ENCODE measurements at places on chromosomes 6 and 20. TPM values are rescaled to one million over a fixed set of nuclear protein-coding genes. Genes with fewer than 3 reads are reported as not detected.

Gene C4B
- 22.0 TPM for polyA plus RNA-seq

GRCh38 chr6:12844284-12845223 lies 128.0 kb downstream of the PHACTR1 start:
- DNase-seq, result peak; percentile 18

Gene HUS1B
- polyA plus RNA-seq, result not detected

DNA sequence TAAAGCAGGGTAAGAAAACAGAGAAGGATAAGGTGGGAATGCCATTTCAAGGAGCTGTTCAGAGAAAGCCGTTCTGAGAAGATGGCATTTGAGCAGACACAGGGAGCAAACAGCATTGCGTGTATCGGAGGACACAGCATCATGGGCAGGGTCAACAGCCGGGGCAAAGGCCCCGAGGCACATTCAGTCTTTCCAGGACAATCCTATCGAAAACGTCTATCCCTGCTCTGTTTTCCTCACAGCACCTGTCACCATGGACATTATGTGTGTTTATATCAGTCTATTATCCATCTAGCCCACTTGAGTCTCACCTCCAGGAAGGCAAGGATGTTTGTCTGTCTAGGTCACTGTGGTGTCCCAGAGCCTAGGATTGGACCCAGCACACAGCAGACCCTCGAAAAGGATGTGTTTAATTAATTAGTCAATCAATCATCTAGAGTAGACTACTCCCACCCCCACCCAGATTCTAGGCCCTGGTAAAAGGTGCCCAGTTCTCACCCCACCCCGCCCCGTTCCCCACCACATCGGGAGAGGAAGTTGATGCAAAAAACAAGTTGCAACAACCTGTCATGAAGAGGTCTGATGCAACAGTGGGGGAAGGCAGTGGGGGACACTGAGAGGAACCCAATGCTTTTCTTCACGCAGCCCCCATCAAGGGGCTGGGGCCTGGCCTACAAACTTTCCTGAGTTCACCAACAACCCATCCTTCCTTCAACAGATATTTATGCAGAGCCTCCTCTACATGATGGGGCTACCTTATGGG lies 66.6 kb downstream of the PREX1 start:
- DNase-seq, result no peak

DNA sequence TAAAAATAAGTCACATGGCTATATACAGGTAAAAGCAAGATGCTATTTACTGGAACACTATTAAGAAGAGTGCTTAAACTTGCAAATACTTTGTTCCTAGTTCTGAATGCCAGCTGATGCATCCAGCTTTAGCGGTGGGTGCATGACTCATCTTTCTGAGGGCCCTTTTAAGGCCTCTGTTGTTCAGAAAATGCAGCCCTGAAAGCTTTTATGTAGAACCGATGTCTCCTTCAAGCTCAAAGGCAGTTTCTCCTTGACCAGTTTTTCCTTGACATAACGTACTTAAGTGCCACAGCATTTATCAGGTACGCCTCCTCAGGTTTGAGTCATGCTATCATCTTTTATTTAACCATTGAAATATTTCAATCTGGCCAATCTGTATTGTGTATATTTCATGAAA lies 82.8 kb downstream of the MLIP start:
- DNase-seq, result peak; percentile 26

DNA sequence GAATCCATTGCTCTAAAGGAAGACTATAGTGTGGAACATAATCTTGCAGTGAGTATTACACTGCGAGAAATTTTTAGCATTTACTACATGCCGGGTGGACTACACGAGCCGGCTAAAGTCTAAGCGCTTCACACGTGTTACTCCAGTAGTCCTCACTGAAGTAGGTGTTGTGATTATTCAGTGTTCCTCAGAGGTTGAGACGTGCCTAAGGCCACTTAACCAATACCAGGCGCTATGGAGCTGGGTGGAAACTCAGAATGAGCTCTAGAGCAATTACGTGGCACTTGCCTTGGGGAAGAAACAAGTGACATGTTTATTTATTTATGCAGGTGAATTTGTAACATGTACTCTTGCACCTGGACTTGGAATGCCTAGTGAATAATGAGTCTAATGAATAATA lies 46.4 kb downstream of the SASH1 start:
- DNase-seq, result no peak

- DNase-seq, result peak; percentile 50
Observed at GRCh38 chr20:58112017-58112781, 116.3 kb downstream of the ANKRD60 start.

DNA sequence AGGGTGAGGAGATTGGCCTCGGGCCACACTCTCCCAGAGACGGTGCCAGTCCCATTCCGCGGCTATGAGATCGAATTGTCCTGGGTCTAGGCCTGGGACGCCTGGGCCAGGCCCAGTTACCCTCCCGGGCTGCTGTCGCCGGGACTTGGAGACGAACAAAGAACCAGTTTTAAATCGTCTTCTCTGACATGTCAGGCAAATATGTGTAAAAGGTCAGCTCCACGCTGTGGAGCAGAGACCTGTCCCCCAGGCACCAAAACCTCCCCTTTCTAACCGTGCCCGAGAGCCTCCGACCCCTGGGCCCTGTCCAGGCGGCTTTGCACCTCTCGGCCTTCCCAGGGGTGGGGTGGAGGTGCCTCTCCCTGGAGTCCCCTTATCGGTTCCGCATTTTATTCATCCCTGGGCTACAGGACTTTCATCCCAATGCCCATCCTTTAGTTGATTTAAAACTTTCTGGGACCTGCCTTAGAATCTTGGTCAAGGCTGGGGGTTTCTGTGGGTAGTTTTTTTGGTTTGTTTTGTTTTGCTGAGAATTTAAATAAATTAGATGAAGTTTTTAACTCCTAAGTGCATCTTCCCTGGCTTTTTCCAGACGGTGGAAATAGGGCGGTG lies 5.8 kb upstream of the TFAP2A start:
- no peak for DNase-seq

DNA sequence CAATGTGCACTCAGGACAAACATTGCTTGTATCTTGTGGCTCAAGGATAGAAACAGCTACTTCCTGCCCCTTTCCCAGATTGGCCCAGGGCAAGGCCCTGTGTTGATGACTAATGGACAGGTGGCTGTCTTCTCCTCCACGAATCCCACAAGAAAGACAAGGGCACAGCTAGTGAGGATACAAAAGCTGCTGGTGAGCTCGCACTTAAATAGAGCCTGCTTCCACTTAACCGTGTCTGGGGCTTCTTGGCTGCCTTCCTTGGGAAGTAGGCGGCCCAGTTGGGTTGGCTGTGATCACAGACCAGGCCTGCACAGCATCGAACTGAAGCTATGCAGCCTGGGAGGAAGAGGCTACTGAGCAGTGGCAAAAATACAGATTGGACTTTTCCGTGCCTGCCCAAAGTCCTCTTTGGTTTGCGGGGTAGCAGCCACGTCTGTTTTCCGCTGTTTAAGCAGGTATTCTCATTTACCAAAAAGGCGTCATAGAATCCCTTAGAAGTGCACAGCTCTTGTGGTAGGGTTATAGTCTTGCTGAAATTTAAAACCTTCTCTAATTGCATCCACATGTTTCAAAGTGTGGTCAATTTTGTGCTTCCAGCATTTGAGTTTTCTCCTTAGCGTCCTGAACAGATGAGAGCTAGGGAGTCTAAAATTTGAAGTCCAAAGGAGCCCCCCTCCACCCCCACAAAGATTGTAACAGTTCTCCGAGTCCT lies 23.0 kb upstream of the NAA20 start:
- peak; percentile 81 for DNase-seq

Gene ATP9A
- 49.0 TPM for polyA plus RNA-seq

Gene SLC24A3
- polyA plus RNA-seq, result 19.0 TPM

GRCh38 chr6:168962886-168963285 lies 290.8 kb downstream of the THBS2 start:
- DNase-seq, result peak; percentile 87

Gene RAB23
- 24.1 TPM for polyA plus RNA-seq

DNA sequence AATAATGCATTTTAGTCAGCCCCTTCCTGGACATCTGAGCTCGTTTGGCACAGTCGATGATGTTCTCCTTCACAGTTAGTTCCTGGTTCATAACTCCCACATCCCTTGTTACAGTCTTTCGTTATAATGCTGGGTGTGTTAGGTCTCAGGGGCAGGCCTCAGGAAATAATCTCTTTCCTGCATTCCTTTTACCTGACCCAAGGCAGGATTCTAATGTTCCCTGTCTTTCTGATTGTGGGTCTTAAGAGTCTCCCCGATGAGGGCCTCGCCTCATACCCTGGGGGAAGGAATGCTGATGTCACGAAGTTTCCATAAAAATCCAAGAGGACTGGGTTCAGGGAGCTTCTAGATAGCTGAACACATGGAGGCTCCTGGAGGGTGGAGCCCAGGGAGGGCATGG lies 104.0 kb upstream of the CARMIL1 start:
- DNase-seq, result peak; percentile 16

DNA sequence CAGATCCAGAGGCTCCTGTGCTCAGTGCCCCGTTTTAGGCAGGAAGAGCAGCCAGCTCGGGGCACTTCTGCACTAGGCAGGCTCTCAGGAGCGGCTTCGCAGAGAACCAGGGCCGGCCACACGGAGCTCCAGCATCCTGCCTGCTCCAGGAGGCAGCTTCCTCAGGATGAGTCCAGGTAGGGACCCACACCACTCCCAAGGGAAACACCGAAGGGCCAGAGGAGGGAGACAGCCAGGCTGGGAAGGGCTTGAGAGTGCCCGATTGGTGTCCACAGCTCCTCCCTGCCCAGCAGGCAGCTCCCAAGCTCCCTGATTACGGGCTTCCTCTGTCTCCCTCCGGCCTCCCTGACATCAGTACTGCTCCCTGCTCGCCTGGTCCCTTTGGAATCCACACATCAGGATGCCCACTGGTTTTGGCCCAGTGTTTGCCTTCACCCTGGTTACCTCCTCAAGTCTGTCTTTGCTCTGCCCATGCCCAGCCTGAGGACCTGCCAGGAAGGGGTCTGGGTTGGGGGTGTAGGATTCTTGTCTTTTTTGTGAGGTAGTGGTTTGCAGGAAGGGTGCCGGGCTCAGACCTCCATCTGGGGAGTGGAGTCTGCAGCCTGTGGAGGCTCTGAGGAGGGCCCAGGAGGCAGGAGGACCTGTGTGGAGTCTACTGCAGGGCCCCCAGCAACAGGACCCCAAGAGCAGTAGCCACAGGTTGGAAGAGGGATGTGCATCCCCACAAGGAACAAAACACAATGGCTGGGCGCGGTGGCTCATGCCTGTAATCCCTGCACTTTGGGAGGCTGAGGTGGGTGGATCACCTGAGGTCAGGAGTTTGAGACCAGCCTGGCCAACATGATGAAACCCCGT lies 11.2 kb upstream of the PYGB start:
- no peak for DNase-seq

DNA sequence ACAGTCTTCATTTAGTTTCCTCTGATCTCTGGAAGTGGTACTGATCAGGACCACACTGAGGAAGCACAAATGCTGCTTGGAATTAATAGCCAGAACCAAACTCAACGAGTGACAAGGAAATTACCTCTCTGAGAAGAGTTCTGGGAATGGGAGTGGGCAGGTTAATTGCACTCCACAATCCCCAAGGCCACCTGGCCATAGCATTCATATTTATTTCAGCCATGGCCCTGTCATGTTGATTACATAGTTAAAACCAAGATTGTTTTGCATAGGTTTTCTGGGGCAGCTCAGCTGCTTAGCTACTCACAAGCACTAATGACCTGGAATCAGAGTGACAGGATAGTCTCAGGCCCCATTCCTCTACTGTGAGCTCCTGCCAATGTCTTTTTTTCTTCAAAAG lies 230.2 kb upstream of the RIMS1 start:
- no peak for DNase-seq

Gene TRDN
- polyA plus RNA-seq, result 223 TPM

DNA sequence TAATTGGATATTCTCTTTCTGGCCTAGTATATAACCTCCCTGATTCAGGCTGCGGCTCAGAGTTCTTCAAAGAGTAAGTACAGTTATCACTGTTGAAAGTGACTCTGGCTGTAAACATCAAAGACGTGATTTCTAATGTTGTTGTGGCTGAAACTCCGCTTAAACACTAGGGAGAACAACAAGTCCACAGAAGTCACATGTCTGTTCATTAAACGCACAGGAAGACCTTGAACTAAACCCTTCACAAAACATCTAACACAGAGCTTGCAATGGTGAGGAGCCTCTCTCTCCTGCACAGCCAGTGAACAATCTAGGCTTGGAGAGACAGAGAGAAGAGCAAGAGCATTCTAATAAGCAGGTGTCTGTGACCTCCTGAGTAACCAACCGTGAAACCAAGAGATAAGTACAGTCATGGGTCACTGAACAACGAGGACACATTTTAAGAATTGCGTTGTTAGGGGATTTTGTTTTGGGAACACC lies 249.3 kb downstream of the PRKN start:
- no peak for DNase-seq

Gene FILIP1
- 46.6 TPM for polyA plus RNA-seq

- DNase-seq, result no peak
Observed at GRCh38 chr6:124829822-124830221, 132.4 kb upstream of the RNF217 start.

DNA sequence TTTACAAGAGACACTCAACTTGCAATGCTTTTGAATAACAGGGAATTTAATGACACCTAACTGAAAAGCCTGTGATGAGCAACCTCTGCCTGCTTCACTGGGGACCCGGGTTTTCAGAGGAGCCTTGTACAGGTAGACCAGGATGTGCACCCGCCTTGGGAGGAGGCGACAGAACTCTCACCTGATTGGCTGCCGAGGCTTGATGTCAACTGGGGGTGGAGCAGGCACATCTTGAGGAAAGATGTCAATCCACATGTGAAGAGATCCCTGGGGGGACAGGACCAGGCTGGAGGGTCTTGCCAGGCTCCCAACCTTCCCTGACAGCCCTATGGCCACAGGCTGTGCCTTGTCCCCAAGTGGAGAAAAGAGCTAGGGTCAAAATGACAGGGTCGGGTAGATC lies 19.8 kb downstream of the ERGIC3 start:
- DNase-seq, result no peak

Gene PI3
- 0.44 TPM for polyA plus RNA-seq

Gene RIPPLY2
- polyA plus RNA-seq, result not detected

Gene GSTA3
- not detected for polyA plus RNA-seq

Gene HLA-G
- 5.9 TPM for polyA plus RNA-seq

- DNase-seq, result peak; percentile 50
Observed at GRCh38 chr6:139448051-139448649, 73.7 kb upstream of the CITED2 start.

Gene HECA
- 19.1 TPM for polyA plus RNA-seq

DNA sequence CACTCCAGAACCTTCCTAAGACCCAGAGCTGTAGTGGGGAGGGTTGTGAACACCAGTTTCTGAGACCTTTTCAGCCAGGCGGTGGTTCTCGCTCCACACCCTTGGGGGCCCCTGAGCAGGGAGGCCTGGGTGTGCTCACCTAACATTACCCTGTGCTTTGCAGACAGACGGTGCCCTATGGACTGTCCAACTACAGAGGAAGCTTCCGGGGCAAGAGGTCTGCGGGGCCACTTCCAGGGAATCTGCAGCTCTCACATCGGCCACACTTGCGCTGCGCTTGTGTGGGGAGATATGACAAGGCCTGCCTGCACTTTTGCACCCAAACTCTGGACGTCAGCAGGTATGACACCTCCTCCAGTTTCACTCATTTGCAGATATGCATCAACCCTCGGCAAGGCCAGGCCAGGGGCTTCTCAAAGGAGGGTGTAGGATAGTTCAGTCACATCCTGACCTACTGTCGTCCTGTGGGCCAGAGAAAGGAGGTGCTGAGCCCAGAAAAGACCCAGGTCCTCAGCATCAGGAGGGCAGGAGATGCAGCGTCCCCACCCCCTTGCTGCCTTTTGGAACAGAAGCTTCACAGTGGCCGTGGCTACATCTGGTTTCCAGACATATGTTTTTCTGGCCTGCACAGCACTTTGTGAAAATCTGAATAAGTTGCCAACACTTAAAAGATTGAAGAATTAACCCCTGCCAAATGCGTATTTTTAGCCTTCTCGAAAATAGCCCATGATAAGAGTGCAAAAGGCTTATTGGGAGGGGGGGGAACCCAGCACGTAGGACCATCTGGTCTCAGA lies 20.6 kb downstream of the EDN3 start:
- DNase-seq, result peak; percentile 55

- DNase-seq, result no peak
Observed at GRCh38 chr6:53412751-53413150, 64.0 kb upstream of the ELOVL5 start.

All from muscle of leg (tissue), 16 donors.